NCI-H2081 treated with DMSO at 0.1 percent for 48 hours (cell line): ENCODE measurements at places on chromosomes 5 and 9.

GRCh38 chr5:174997688-174998087 is 273.3 kb downstream of the MSX2 start:
- no peak for DNase-seq

DNA sequence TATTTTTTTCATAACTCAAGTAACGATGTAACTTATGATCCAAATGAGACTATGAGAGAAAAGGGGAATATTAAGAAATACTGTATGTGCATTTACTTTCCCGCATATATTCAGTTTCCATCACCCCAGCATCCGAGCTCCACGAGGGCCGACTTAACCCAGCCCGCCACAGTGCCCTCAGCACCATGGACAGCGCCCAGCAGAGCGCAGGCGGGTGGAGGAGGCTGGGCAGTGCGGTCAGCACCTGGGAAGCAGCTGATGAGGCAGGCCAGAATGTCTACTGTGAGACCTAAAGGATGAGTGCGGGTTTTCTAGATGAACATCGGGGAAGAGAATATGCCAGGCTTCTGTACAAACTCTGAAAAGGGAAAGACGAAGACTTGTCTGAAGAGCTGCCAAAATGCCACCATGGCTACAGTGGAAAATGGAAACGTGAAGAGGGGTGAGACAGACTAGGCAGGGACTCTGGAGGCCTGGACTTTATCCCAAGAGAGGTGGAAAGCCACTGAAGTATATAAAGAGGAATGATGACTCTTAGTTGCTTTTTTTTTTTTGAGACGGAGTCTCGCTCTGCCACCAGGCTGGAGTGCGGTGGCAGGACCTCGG is 34.5 kb upstream of the MED27 start:
- no peak for DNase-seq

DNA sequence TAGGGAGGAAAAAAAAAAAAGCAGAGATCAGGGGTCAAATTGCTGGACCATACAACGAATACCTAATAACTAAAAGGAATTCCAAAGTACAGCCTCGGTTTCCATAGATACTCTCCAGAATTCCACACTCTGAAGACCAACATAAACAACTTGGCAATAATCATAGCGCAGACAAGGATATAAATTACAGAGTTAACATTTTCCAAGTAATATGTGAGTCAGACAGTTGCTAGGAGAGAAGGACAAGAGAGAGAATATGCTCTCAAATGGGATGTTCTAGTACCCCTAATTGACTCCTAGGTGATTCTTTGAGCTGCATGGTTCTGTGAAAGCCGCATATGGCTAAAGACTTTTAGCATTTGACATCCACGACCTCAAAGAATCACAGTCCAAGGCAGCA is 165.2 kb downstream of the FRMD3 start:
- DNase-seq: no peak

DNA sequence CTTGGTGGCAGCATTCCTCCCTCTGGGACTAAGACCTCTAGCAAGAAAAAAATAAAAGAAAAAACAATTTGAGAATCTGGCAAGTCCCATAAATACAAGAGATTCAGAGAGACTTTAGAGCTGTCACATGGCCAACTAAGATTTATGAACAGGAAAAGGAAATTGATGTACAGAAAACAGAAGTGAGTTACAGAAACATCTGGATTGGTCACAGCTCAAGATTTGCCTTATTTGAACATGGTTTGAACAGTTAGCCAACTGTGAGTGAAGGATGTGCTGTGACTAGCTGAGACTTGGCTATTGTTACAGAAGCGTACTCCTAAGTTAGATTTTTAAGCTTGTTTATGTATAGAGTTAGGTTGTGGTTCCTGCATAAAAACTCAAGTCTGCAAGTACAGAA is 340.2 kb downstream of the SLCO4C1 start:
- DNase-seq: no peak

- DNase-seq: no peak
Measured at GRCh38 chr9:134396258-134396742, 70.0 kb downstream of the RXRA start.

- no peak for DNase-seq
Measured at GRCh38 chr5:130773813-130774212, 391.2 kb downstream of the HINT1 start.

- no peak for DNase-seq
Measured at GRCh38 chr5:2992806-2993205, 241.3 kb upstream of the IRX2 start.

- no peak for DNase-seq
Measured at GRCh38 chr5:66860199-66860975, 264.2 kb downstream of the MAST4 start.

DNA sequence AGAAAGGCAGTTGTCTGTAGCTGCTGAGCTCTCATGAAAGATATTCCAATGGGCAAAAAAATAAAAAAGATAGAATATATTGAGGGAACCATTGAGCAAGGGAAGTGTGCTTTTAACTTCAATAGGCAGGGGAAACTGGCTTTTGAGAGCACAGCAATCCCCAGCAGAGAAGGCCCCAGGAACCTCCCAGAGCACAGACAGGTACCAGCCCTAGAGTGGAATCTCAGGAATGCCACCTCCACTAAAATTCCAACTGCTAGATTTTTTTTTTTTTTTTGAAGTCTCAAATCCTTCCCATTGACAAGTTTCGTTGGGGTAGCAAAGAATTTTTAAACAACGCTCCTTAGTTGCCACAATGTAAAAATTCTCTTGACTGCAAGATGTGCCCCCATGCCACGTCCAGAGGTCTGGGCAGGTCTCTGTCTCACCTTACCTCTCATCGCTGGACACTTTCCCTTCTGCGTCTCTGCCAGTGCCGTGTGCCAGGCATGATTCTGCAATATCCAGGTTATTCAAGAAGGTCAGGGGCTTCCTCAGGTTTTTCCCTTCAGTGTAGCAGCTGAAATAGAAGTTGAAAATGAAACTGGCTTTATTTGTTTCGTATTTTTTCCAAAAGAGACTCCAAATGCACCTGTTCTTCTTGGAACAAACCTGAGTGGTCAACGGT is 64.2 kb upstream of the IRX1 start:
- DNase-seq: no peak
